ENCODE measurements at places on chromosomes 4 and X.
A peak's percentile ranks its signal among the peaks of the same experiment; 100 is the strongest.

DNA sequence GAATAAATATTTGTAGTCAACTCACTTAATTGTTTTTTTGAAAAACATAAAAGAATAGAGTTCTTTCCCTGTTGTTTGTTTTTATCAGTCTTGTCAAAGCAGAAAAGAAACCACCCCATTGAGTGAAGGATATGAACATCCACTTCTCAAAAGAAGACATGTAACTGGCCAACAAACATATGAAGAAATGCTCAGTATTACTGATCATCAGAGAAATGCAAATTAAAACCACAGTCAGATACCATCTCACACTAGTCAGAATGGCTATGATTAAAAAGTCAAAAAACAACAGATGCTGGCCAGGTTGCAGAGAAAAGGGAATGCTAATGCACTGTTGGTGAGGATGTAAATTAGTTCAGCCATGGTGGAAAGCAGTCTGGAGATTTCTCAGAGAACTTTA, 326.1 kb upstream of the EMCN start:
- DNase-seq = no peak

GRCh38 chr4:117941611-117942010, 92.7 kb upstream of the NDST3 start:
- no peak for DNase-seq

DNA sequence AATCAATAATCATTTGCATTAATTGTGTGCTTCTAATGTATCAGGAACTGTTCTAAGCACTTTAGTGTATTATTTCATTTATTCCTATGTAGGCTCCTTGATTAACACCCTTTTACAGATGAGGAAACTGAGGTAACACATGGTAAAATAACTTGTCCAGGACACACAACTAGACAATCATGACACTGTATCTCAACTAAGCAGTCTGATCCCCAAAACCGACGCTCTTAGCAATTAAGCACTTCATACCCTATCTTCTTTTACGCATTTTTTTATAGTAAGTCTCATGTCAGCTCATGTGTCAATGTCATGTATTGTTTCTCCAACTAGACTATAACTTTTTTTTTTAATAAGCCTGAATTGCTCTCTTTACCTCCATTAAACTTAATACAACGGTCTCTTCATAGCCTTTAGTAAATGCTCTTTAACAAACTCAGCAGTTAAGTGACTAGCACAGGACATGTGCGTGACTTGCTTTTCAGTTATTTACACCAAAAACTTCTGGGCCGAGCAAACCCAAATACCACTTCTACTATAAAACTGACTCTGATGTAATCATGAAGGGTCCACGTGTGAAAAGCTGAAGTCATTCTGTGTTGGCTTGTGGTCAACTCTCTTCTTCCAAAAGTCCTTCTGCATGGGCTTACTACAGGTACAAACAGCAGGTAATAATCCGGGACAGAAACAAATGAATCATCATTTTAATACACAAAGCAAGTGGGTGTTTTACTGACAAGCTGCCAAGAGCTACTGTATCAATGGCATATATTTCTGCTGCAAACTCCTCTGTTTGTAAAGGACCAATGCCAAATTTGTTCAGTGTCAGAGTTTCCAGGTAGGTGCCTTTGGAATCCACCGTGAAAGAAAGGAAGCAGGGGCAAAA, 7.9 kb upstream of the AMBN start:
- DNase-seq = no peak

GRCh38 chrX:129833153-129833990, 10.3 kb downstream of the ZDHHC9 start:
- no peak for DNase-seq

DNA sequence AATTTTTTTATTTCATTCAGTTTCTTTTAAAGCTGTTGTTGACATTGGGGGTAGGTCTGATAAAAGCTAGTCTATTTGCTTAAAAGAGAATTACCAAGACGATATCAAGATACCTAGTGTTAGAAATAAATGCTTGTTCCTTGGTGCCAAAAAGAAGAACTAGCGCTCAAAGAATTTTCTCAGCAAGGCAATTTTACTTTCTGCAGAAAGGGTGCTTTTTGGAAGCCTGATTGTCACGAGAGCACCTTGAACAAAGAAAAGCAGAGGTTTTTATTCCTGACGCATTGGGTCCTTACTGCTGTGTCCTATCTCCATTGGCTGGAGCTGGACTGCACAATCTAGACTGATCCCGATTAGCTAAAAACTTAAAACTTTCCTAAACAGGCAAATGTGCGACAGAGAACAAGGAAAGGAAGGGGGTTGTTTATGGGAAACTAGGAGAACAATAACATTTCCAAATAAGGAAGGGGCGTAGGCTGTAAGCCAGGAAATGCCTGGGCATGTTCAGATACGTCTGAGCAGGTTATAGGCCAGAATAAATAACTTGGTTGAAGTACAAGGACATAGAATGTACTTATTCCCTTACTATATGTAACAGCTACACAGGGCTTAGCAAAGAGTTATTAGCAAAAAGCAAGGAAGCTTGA, 50.3 kb upstream of the STPG2 start:
- no peak for DNase-seq

DNA sequence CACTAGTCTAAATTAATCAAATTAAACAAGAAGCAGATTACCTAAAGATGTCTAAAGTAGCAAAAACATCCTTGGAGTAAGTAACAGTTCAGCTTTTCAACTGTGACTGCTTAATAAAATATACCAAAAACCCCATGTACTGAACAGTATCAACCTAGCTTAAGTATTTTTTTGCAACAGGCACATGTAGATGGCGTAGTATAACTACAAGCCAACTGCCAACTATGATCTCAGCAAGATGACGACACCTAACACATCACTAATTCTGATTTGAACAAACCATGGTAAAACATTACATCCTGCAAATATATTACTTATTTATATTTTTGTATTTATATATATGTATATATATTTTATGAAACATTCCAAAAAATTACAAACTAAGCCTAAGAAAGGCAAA, 24.5 kb downstream of the DHX15 start:
- DNase-seq = no peak

GRCh38 chr4:132001542-132001941, 1147.6 kb upstream of the PCDH10 start:
- DNase-seq = peak; percentile 20

- no peak for DNase-seq
Observed at GRCh38 chr4:48623182-48623780, 133.2 kb downstream of the ZAR1 start.

- no peak for DNase-seq
Observed at GRCh38 chrX:84865113-84865512, 138.6 kb upstream of the APOOL start.

GRCh38 chr4:178339769-178340168, 897.5 kb upstream of the AGA start:
- no peak for DNase-seq

DNA sequence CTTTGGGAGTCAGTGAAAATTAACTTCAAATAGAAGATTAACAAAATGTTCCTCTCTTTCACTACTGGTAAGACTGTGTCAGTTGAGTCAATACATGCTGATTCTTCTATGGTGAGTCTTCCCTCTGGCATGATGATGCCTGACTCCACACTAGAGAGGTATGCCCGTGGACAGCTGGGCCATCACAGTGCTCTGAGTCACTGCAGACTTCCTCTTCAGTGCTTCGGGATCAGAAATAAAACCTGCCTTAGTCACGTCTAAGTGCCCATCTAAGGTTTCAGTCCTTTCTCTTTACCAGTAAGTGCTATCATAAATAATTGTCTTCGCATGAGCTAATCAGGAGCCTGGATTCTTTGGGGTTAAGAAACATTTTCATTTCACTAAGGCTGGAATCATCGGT, 1.6 kb upstream of the ASB5 start:
- peak; percentile 97 for DNase-seq

- no peak for DNase-seq
Observed at GRCh38 chr4:15653864-15654592, 1.1 kb downstream of the FBXL5 start.

GRCh38 chrX:147533426-147533825, 378.3 kb upstream of the FMR1 start:
- no peak for DNase-seq

- DNase-seq = no peak
Observed at GRCh38 chr4:172818901-172819300, 349.7 kb upstream of the GALNT7 start.

DNA sequence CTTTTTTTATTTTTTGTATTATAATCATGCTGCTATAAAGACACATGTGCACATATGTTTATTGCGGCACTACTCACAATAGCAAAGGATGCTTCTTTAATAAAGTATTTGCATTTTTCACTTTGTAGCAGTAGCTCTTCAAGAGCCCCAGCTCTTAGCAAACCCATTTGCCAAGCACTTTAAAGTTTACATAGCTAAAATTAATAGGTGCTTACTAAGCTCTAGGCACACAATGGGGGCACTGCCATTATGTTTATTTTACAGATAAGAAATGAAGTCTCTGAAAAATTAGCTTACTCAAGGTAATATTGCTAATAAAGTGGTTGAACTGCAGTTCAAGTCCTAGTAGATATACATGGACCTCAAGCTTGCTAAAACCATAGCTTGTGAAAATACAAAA, 230.3 kb upstream of the ARHGAP24 start:
- no peak for DNase-seq

- no peak for DNase-seq
Observed at GRCh38 chrX:38599796-38600755, 38.7 kb downstream of the TSPAN7 start.

DNA sequence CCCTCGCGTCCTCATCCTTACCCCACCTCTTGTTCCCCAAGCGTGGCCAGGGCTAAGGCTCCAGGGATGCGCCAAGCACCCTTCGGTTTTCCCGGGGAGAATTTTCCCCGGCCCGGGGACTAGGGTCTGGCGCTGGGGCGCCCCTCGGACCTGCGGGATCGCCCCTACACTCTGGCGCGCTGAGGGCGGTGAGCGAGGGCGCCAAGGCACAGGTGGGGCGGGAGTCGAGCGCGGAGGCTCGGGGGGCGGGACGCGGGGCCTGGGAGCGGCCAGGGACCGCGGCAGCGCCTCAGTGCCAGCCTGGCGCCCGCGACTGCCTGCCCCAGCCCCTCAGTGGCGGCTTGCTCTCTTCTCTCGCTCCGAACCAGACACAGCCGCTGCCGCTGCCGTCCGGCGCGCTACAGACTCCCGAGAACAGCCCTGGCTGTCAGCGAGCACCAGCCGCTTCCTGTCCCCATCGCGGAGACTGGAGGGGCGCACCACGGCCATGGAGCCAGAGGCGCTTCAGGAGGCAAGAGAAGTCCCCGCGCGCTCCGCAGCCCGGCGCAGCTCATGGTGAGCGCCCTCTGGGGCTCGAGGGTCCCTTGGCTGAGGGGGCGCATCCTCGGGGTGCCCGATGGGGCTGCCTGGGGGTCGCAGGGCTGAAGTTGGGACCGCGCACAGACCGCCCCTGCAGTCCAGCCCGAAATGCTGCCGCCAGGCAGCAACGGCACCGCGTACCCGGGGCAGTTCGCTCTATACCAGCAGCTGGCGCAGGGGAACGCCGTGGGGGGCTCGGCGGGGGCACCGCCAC, at the start of gene DRD5:
Gene DRD5, plus strand, starts transcription at position 292 of the 793 bp plus-strand sequence. Its CDS starts 396 bp downstream, at position 688.
- DNase-seq = no peak

DNA sequence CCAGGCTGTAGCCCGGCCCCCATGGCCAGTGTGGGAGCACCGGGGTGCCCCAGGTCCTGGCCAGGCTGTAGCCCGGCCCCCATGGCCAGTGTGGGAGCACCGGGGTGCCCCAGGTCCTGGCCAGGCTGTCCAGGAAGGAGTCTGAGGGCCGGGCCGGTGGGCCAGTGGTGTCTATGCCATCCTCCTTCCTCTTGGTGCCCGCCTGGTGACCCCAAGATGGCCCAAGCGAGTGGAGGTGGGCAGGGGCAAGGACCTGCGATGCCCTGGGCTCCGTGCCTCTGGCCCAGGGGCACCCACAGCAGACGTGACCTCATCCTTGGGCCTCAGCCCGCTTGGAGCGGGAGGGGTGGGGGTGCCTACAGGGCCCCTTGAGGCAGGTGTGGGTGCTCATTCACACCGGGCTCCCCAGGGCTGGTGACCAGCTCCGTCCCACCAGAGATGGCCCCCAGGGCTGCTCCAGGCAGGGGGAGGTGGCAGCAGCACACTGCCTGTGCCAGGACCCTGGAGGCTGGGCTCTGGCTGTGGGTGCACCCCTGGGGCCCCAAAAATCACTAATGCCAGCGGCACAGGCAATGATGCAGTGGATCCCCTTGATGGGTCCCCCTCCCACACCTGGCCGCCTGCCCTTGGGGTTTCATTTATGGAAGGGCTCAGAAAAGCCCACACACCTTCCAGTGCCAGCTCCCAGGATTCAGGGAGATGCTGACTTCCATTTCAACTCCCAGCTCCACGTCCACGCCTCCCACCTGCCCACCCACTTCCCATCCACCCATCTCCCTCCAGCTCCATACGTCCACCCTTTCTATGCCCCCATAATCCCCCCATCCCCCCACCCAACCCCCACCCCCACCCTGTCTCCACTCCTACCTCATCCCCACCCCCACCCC, 35.8 kb downstream of the TACC3 start:
- DNase-seq = no peak

GRCh38 chrX:16832301-16832700, 37.9 kb downstream of the RBBP7 start:
- no peak for DNase-seq

DNA sequence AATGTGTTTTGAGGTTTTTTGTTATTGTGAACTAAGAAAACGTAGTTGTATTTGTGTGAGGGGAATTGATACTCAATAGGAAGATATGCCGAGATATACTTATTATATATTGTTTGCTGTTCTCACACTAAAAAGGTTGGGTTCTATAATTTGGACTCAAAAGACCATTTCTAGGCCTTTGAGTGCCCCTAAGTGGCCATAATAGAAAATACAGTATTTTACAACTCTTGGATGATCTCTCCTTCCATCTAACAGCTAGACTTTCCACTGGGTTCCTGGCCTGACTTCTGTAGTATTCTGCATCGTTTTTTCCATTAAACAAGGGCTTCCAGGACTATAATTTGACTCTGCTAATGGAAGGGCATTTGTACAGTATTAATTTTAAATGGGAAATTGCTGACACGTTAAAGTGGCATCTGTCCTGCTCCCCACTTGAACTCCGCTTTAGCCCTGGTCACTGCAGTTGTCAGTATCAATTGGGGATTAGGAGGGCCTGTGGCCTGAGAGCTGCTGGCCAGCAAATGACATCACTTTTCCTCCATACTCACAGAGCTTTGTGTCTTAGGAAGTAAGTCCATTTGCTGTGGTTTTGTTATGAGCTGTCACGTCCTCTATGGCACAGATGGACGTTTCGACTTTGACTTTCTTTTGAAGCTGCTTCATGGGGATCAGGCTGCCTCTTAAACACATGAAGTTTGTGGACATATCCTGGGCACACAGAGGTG, 176.9 kb downstream of the SLIT2 start:
- no peak for DNase-seq

DNA sequence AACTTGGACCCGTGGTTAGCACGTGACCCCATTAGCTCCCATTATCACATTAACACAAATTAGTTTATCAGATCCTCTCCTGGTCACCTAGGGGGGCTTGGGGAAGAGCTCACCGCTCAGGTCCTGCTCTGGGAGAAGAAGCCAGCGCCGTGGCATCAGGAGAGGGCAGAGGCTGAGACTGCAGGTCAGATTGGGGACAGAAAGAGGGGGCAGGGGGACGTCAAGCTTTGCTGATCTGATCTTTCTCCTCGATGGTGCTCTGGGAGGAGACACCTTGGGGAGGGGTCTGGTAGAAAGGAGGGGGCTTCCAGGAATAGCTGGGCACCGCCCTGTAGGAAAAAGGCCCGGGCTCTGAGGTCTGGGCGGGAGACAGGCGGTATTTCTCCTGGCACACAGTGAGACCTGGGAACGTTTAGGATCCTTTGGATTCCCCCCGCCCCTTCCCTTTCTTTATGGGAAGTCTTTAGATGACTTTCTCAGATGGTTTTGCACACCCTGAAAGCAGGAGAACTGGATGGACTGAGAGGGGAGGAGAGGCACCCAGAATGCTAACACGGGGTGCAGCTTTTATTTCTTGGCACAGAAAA, 9.1 kb upstream of the ELF4 start:
- no peak for DNase-seq

GRCh38 chrX:87310780-87311179, 206.8 kb upstream of the KLHL4 start:
- no peak for DNase-seq
